ENCODE measurements at places on chromosomes 11 and 22. TPM values are rescaled to one million over a fixed set of nuclear protein-coding genes. Genes with fewer than 3 reads are reported as not detected.

The GGA1 gene
- 34.7 TPM for total RNA-seq

The OTOG gene
- not detected for total RNA-seq

The UPK3A gene
- total RNA-seq: not detected

The MAPK8IP2 gene
- total RNA-seq: 0.07 TPM

The RASSF10 gene
- total RNA-seq: not detected

All from mammary microvascular endothelial cell (primary cell).